Pancreas (tissue), 10 donors: ENCODE measurements at places on chromosomes 1 and 21. TPM values are rescaled to one million over a fixed set of nuclear protein-coding genes. Genes with fewer than 3 reads are reported as not detected.

FCRL1 gene
- 0.18 TPM for total RNA-seq

GRCh38 chr1:25651824-25652741 lies 35.5 kb downstream of the MAN1C1 start:
- H3K4me1 ChIP-seq: no peaks in the 10 kb centered on the region
- no peaks in the 10 kb centered on the region for H3K36me3 ChIP-seq
- DNase-seq: no peak

PERM1 gene
- total RNA-seq: not detected

MAP10 gene
- 1.8 TPM for total RNA-seq

- H3K27me3 ChIP-seq: no peaks in the 10 kb centered on the region
- H3K27ac ChIP-seq: peak overlapping the region; percentile 60
- H3K4me3 ChIP-seq: peak overlapping the region; percentile 72
- H3K36me3 ChIP-seq: no peaks in the 10 kb centered on the region
- DNase-seq: peak; percentile 95
These were observed 56.2 kb upstream of the RASAL2 start for GRCh38 chr1:178037510-178038253.

VANGL2 gene
- total RNA-seq: 9.9 TPM

DVL1 gene
- total RNA-seq: 51.9 TPM

EVA1C gene
- 12.0 TPM for total RNA-seq

DNA sequence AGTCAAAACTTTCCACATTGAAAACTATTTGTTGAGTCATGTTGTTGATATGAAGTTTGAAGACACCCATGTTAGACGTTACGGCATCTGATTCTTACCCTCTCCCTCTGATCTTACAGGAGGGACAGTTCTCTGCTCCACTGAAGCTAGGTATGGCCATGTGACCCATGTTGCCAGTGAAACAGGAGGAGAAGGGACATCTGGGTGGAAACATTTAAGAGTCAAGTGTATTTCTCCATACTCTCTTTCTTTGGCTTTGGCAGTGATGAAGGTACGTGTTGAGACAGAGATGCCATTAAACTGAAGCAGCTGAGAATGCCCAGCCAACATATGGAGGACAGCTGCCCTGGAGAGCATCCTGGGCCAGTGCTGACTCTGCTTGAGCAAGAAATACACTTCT lies 198.4 kb upstream of the PTGFR start:
- DNase-seq: no peak
- no peaks in the 10 kb centered on the region for H3K27me3 ChIP-seq
- H3K36me3 ChIP-seq: no peaks in the 10 kb centered on the region
- H3K4me1 ChIP-seq: no peaks in the 10 kb centered on the region
- H3K27ac ChIP-seq: no peak overlapping the region

DNA sequence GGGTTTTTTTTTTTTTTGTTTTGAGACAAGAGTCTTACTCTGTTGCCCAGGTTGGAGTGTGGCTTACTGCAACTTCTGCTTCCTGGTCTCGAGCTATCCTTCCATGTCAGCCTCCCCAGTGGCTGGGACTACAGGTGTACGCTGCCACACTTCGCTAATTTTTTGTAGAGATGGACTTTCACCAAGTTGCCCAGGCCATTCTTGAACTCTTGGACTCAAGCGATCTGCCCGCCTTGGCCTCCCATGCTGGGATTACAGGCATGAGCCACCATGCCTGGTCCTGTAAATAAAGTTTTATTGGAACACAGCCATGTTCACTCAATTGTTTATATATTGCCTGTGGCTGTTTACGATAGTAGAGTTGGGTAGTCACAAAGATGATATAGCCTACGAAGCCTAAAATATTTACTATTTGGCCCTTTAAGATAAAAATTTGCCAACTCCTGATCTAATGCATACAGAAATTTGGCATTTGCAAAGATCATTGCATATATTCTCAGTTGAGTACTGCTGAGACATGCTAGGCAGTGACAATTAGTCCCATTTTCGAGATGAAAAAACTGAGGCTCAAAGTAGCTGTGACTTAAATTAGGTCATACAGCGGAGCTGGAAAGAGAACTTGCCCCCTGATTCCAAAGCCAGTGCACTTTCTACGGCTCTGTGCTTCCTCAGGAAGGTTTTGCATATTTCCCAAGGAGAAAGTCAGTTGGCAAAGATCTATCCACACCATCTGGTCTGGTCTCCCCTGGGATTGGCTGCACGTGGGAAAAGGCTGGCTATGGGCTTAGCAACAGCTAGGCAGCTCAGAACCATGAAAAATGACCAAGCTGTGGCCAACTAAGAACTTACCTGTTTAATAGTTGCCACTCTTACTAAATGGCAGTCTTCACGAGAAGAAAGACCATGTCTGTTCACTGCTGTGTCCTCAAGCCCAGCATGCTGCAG lies 19.4 kb downstream of the MECR start:
- H3K27me3 ChIP-seq: no peaks in the 10 kb centered on the region
- no peaks in the 10 kb centered on the region for H3K4me1 ChIP-seq
- no peak for DNase-seq
- no peak overlapping the region for H3K4me3 ChIP-seq

NCF2 gene
- 1.3 TPM for total RNA-seq

RPTN gene
- not detected for total RNA-seq

DNA sequence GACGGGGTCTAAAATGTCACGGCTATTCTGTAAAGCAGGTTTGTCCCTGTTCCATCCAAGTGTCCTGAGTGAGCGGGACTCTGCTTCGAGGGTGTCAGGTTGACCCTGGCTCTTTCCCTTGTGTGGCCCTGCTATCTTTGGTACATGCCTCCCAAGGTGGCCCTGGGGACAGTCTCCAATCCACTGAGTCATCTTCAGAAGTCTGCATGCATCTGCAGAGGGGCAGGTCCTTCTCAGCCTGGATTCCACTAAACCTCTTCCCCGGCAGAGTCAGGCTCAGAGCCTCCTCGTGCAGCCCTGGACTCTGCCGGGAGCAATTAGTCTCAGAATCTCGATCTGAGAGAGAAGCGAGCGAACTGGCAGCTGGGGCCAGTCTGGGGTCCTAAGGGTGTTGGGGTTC lies 50.1 kb upstream of the KCNJ15 start:
- H3K27ac ChIP-seq: no peak overlapping the region
- H3K4me1 ChIP-seq: no peaks in the 10 kb centered on the region
- H3K36me3 ChIP-seq: no peaks in the 10 kb centered on the region
- no peak for DNase-seq
- H3K27me3 ChIP-seq: no peaks in the 10 kb centered on the region
- H3K4me3 ChIP-seq: no peak overlapping the region

DNA sequence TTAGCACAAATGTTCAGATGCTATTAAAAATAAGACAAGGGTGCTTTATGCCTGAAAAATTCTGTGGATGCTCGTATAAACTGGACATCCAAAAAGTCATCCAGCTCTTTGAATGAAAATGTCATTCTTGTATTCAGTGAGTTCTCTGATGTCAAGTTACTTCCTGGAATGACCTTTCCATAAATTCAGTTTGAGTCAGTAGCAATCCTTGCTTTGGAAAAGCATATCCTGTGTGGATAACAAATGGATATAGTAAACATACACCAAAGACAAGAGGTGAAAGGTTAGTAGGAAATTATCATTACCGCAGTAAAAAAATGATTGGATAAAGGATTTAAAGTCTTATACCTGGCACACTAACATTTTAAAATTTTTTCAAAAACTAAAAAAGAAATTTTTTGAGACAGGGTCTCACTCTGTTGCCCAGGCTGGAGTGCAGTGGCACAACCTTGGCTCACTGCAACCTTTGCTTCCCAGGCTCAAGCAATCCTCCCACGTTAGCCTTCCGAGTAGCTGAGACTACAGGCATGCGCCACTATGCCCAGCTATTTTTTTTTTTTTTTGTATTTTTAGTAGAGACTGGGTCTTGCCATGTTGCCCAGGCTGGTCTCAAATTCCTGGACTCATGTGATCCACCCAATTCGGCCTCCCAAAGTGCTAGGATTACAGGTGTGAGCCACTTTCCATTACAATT lies 10.8 kb upstream of the LAMC1 start:
- no peaks in the 10 kb centered on the region for H3K36me3 ChIP-seq
- H3K27ac ChIP-seq: no peak overlapping the region
- DNase-seq: no peak
- no peaks in the 10 kb centered on the region for H3K4me1 ChIP-seq
- H3K27me3 ChIP-seq: no peaks in the 10 kb centered on the region

GRCh38 chr21:17782051-17782450 lies 37.1 kb downstream of the C21orf91 start:
- no peak for DNase-seq
- H3K36me3 ChIP-seq: no peaks in the 10 kb centered on the region
- H3K4me1 ChIP-seq: no peaks in the 10 kb centered on the region
- no peak overlapping the region for H3K4me3 ChIP-seq
- H3K27me3 ChIP-seq: no peaks in the 10 kb centered on the region
- H3K27ac ChIP-seq: no peak overlapping the region

GRCh38 chr1:2046174-2046917 lies 3.9 kb upstream of the PRKCZ start:
- no peaks in the 10 kb centered on the region for H3K4me1 ChIP-seq
- peak; percentile 94 for DNase-seq
- H3K27ac ChIP-seq: no peak overlapping the region
- H3K36me3 ChIP-seq: no peaks in the 10 kb centered on the region
- no peaks in the 10 kb centered on the region for H3K27me3 ChIP-seq

DNA sequence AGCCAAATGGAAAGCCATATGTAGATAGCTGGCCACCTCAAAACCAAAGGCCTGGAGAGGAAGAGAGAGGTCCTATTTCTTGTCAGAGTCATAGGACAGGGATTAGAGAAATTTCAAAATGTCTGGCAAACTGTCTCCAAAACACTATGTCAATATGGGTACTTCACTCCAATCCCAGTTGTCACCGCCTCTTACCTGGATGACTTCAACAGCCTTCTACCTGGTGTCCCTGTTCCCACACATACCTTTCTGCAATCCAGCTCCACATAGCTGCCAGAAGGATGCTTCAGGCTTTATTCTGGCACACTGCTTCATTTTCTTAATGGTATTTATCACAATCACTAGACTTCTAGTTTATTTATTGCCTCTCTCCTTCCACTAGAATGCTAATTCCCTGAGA lies 14.5 kb downstream of the PTGER3 start:
- no peak overlapping the region for H3K4me3 ChIP-seq
- no peak overlapping the region for H3K27ac ChIP-seq
- no peaks in the 10 kb centered on the region for H3K27me3 ChIP-seq
- H3K4me1 ChIP-seq: no peaks in the 10 kb centered on the region
- no peaks in the 10 kb centered on the region for H3K36me3 ChIP-seq
- no peak for DNase-seq

WNT3A gene
- not detected for total RNA-seq

TEDDM1 gene
- not detected for total RNA-seq

SPRR2D gene
- not detected for total RNA-seq

S100A8 gene
- total RNA-seq: 2.0 TPM

UHMK1 gene
- total RNA-seq: 13.1 TPM

HLX gene
- total RNA-seq: 3.8 TPM

TMOD4 gene
- total RNA-seq: 0.52 TPM

HTR6 gene
- not detected for total RNA-seq

DNA sequence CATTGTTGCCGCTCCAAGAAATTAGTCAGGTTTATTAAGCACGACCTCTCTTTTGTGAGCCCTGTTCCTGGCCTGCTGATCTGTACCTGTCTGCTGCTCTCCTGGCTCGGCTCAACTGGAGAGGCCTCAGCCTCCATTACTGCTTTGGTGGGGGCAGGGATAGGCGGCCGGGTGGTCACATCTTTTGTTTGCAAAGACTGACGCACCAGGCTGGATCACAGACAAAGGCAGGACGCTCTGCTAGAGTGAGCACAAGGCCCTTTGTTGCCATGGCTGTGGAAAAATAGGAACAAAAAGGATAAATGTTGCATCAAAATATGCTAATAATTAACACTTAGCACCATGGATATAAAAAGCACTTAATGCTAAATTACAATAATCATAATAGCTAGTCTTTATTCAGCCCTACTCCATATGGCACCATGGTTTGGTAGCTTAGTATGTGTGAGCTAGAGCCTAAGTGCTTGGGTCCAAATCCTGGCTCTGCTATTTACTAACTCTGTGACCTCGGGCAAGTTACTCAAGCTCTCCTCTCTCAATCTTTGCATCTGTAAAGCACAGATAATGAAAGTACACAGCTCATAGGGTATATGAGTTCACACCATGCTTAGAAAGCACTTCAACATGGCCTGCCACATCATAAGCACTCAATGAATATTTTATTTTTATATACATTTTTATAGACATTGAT lies 28.9 kb upstream of the HPDL start:
- no peak overlapping the region for H3K27ac ChIP-seq
- no peak overlapping the region for H3K4me3 ChIP-seq
- no peak for DNase-seq
- H3K36me3 ChIP-seq: no peaks in the 10 kb centered on the region
- no peaks in the 10 kb centered on the region for H3K4me1 ChIP-seq

GRCh38 chr1:33986390-33987095 lies 122.7 kb downstream of the HMGB4 start:
- H3K4me3 ChIP-seq: no peak overlapping the region
- no peak overlapping the region for H3K27ac ChIP-seq
- H3K36me3 ChIP-seq: no peaks in the 10 kb centered on the region

HSPB7 gene
- total RNA-seq: 0.82 TPM

DNA sequence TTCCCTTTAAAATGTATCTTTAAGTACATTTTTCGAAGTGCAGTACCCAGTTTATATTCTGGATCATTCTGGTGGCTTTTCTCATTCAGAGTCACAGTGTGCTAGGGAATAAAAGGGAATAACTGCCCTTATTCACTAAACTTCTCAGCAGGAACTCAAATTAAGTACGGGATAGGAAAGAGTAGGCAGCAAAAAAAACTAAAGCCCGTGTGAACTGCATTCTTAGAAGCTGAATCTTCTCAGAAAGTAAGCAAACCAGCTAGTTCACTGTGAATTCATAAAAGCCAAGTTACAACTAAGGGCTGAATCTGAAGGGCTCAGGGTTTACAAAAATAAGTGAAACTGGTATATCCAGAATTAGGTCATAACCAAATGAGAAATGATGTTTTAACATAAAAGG lies 22.0 kb downstream of the PRPF38A start:
- no peak for DNase-seq
- H3K27me3 ChIP-seq: no peaks in the 10 kb centered on the region
- no peak overlapping the region for H3K27ac ChIP-seq
- no peak overlapping the region for H3K4me3 ChIP-seq

DNA sequence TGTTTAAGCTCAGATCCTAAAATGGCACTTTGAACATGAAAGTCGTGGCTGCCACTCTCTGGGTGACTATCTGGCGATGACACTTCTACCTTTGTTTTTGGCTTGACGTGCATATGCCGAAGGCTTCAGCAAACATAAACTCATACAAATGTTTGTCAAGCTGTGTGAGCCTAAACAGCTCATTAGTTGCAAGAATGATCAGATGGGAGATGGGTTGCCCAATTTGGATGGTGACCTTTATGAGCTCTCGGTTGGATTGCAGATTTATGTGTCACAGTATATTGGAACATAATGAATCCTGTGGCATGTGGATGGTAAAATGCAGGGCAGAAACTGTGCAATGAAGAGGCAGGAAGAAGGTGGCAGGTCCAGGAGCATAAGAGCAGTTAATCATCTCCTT lies 229.3 kb downstream of the DISC1 start:
- no peak for DNase-seq
- H3K4me1 ChIP-seq: peaks cover 4% of the 10 kb centered on the region
- H3K27ac ChIP-seq: no peak overlapping the region
- H3K4me3 ChIP-seq: no peak overlapping the region

GRCh38 chr1:87334351-87335174 lies 5.9 kb downstream of the LMO4 start:
- H3K27ac ChIP-seq: peak overlapping the region; percentile 13
- no peaks in the 10 kb centered on the region for H3K36me3 ChIP-seq
- DNase-seq: no peak
- no peaks in the 10 kb centered on the region for H3K27me3 ChIP-seq

- H3K4me1 ChIP-seq: no peaks in the 10 kb centered on the region
- no peak overlapping the region for H3K4me3 ChIP-seq
- H3K27ac ChIP-seq: no peak overlapping the region
- no peaks in the 10 kb centered on the region for H3K36me3 ChIP-seq
- DNase-seq: no peak
- H3K27me3 ChIP-seq: no peaks in the 10 kb centered on the region
These were observed 35.7 kb downstream of the TTC39A start for GRCh38 chr1:51294566-51295184.

IVL gene
- total RNA-seq: not detected

CRNN gene
- not detected for total RNA-seq
